Endothelial cell of coronary artery (primary cell): ENCODE measurements at places on chromosomes 2 and 18. TPM values are rescaled to one million over a fixed set of nuclear protein-coding genes. Genes with fewer than 3 reads are reported as not detected.

The FAM210A gene
- total RNA-seq, result 16.3 and 25.0 TPM in 2 replicates

The GPAT2 gene
- total RNA-seq, result 3.8 and 11.9 TPM in 2 replicates

The WNT6 gene
- not detected in 2 replicates for total RNA-seq

The OTOF gene
- total RNA-seq, result 0.09 TPM in 2 replicates

The WDR54 gene
- total RNA-seq, result 43.6 and 46.7 TPM in 2 replicates

The EHD3 gene
- 3.5 and 5.9 TPM in 2 replicates for total RNA-seq

The MAPK4 gene
- under 0.01 TPM in 1 of 2 replicates, not detected in the other for total RNA-seq

The LRRC30 gene
- not detected in 2 replicates for total RNA-seq

The SRD5A2 gene
- not detected in 2 replicates for total RNA-seq

The TCF7L1 gene
- 3.9 and 5.1 TPM in 2 replicates for total RNA-seq

The POU3F3 gene
- total RNA-seq, result not detected in 2 replicates

The INPP1 gene
- 16.1 and 17.0 TPM in 2 replicates for total RNA-seq

The CNDP1 gene
- total RNA-seq, result not detected in 2 replicates

The PLEKHH2 gene
- total RNA-seq, result 0.09 and 0.28 TPM in 2 replicates

The KIAA2012 gene
- total RNA-seq, result not detected in 2 replicates

The SLC4A3 gene
- 0.27 and 0.38 TPM in 2 replicates for total RNA-seq

The SIGLEC15 gene
- under 0.01 TPM in 1 of 2 replicates, not detected in the other for total RNA-seq

The SERPINB3 gene
- total RNA-seq, result not detected in 2 replicates

The RAX gene
- not detected in 2 replicates for total RNA-seq

The POTEI gene
- total RNA-seq, result 0.09 TPM in 2 replicates

The CAPN13 gene
- not detected in 2 replicates for total RNA-seq

The TUBA4B gene
- not detected in 2 replicates for total RNA-seq
